ENCODE measurements at places on chromosomes 1 and 21.

DNA sequence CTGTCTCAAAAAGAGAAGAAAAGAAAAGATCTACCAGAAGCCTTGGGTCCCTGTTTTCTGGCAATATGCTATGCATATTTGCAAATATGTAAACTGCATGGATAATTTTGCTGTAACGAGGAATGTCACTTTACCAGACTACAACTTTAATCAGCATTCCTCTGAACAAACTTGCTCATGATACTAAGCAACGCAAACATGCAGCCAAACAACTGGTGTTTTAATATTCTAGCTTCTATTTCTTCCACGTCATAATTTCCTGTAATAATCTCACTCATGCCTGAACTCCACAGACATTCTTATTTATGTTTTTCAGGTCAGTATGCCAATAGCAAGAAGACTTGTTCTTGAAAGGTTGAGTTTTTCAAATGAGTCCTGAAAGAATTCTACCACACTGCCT is 114.1 kb downstream of the SIM2 start:
- DNase-seq: no peak

GRCh38 chr1:220425852-220426251 is 102.1 kb upstream of the MARK1 start:
- DNase-seq: no peak

- no peak for DNase-seq
Measured at GRCh38 chr1:4175566-4176405, 275.7 kb upstream of the C1orf174 start.

DNA sequence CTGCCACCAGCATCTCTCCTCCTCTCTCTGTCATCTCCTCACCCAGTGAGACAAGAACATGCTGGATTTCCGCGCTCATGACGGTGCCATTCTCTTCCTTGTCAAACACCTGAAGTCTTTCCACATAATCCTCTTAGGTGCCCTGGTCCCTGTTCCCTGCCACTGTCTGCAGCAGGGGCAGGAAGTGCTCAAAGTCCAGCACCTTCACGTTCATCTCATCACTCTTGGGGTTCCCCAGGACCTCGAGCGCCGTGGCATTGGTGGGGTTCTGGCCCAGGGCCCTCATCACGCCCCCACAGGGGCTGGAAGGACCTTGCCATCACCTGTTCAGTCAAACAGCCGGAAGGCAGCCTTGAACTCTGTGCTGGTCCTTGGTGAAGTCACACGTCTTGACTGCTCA is 9.1 kb upstream of the AGPAT3 start:
- DNase-seq: no peak

DNA sequence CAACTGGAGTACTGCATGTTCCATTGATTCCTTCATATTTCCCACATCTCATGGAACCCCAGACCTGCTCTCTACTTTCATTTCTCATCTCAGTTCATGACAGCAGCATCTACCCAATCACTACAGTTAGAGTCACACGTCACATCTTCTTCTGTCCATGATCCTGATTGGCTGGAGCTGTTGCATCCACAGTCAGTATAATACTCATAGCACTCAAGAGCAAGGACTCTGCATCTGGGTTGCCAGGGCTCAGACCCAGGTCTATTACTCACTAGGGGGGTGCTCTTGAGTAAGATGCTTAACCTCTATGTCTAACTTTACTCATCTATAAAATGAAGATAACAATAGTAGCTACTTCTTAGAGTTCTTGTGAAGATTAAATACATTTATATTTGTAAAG is 4.4 kb upstream of the XPR1 start:
- no peak for DNase-seq

- DNase-seq: no peak
Measured at GRCh38 chr1:90959352-90960206, 62.3 kb downstream of the ZNF644 start.

- no peak for DNase-seq
Measured at GRCh38 chr1:19350566-19350965, 38.4 kb downstream of the SLC66A1 start.

DNA sequence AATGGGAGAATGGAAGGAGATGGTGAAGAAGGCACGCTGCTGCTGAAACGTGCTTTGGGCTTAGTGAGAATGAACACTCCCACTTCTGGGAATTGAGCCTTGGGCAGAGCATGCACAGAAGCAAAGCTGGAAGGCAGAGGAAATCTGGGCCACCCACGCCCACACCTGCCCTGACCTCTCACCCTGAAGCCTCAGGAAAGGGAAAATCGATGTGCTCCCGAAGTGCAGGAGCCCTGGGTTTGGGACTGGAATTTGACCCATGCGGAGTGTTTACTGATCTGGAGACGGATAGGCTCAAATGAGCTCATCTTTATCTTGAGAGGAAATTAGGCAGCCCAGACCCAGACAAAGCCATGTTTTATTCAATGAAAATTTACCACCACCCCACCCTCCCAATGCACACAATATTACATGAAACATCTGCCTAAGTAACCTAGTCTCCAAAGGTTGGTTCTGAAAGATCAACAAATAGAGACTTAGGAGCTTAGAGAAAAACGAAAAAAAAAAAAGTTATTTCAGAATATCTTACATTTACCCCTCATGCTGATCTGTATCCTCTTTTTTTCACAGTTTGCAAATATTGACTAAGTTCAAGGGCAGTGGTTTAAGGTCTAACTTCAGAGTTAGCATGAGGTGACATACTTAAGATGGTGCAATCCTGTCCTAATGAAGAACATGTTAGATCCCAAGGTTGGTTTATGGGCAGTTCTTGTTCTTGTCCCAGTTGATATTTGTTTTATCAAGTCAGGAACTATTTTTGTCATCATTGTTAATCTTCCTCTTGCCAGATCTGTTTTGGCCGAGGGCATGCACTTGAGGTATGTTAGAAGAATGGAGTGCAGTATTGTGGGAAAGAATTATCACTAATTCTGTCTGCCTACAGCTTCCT is 63.0 kb downstream of the PROX1 start:
- DNase-seq: no peak

DNA sequence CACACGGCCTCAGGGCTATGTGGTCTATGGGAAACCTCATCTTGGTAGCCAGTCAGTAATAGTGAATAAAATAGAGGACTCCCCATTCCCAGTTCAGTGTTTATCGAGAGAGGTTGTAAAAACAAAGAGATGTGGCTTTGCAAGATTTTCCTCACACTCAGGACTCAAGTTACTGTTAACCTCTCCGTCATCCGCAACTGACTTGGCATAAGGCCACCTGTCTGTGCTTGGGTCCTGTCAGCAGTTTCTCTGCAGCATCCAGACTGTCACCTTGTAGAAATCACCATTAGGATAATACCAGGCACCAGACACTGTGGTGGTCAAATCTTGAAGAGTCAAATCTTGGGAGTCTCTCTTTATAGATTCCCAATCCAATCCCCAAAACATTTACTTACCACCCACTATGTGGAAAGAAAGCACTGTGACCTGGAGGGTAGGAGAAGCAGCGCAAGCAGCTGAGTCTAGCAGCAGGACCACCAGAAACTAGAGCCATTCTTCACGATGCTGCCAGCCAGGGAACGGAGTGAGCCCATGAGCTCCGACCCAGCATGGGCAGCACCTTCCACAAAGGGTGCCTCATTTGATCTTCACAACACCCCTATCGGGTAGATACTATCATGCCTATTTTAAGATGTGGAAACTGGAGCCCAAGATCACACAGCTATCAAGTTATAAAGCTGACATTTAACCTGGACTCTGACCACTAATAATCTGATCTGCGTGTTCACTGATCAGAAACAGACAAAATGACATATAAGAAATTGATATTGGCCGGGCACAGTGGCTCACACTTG is 5.6 kb upstream of the GPR25 start:
- no peak for DNase-seq

- no peak for DNase-seq
Measured at GRCh38 chr1:159953536-159954515, at the start of gene SLAMF9. TSS of gene SLAMF9 (minus strand) at chr1:159954237. CDS start at chr1:159954137, 100 bp downstream.

DNA sequence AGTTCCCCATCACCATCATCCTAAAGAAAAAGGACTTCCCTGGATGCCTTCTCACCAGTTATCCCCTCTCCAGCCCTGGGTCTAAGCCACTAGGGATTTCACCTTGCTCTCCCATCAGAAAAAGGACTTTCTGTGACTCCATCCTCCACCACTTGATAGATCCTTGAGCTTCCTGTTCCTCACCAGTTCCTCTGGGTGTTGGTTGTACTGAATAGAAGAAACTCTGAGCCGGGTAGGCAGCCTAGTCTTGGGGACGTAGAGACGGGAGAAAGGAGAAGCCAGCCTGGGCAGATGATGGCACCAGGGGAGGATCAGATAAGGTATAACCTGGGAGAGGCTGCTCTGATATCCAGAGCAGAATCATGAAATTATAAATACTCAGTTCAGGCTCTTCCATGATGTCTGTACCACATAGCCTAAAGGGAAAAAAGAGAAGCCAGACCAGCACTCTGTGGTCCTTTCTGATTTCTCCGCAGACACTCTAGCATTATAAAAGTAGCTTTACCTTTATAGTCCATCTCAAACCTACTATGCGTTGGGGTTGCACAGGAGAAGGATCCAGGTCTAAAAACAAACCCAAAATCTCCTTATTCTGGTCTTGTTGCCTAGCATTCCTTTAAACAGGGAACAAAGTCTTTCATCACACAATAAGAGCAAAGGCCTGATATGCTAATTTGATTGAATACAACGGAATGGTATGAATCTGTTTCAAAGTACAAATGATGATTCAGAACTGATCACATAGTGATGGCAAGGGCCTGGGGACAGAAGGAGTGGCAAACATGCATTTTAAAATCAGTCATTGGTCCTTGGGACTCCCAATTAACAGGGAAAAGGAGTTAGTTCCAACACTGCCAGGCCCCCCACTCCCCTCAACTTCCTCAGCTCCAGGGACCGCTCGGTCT is 1.2 kb upstream of the CD34 start:
- DNase-seq: no peak

DNA sequence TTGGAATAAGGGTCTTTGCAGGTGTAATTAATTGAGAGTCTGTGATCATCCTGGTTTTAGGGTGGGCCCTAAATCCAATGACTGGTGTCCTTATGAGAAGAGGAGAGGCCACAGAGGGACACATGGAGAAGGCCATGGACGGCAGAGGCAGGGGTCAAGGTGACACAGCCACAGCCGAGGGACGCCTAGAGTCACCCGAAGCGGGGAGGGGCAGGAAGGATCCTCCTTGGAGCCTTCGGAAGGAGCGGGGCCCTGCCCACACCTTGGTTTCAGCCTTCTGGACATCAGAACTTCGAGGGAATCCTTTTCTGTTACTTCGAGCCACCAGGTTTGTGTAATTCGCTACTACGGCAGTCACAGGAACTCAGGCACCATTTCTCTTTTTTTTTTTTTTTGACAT is 31.1 kb downstream of the RRP1 start:
- DNase-seq: no peak

- no peak for DNase-seq
Measured at GRCh38 chr21:38223893-38224540, 32.8 kb upstream of the KCNJ15 start.

- no peak for DNase-seq
Measured at GRCh38 chr1:118998171-118998570, 10.0 kb upstream of the TBX15 start.

DNA sequence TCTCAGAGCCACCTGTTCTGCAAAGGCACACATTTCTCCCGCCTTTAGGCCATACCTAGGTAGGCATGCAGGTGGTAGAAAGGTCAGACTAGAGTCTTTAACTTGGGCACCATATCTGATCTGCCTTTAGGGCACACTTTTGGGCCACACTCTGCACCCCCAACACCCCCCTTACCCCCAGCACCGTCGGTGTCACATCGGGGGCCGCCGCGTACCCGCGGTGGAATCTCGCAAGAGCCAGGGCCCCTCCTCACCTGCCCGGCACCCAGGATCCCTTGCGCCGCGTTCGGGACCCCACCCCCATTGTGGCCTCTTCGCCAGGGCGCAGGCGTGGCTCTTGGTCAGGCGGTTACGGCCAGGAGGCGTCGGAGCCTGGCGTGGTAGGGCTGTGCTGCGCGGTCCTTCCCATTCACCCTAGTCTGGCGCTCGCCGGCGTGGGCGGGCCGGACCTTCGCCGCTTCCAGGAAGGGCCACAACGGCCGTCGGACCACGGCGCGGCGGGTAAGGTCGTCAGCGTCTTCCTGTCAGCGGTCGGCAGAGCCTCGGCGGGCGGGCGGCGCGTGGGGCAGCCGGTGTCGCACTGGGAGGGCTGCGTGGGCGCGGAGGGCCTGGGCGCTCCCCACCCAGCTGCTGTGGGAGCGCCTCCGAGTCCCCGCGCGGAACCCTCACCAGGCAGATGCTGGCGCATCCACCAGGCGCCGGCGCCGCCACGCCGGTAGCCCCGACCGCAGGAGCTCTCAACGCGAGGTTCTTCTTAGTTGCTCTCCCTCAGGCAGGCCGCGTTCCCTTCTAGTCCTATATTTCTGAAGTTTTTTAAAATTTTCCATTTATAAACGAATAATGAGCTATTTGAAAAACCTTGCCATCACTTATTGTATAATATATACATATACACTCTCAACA is at the start of gene DNAH14:
TSS of gene DNAH14 (plus strand) at position 341 of the 903 bp plus-strand sequence. CDS start 23,028 bp downstream, outside the sequence.
- no peak for DNase-seq

- DNase-seq: no peak
Measured at GRCh38 chr1:116311756-116312680, 61.0 kb upstream of the ATP1A1 start.

- DNase-seq: no peak
Measured at GRCh38 chr1:201169203-201169602, 14.9 kb upstream of the TMEM9 start.

DNA sequence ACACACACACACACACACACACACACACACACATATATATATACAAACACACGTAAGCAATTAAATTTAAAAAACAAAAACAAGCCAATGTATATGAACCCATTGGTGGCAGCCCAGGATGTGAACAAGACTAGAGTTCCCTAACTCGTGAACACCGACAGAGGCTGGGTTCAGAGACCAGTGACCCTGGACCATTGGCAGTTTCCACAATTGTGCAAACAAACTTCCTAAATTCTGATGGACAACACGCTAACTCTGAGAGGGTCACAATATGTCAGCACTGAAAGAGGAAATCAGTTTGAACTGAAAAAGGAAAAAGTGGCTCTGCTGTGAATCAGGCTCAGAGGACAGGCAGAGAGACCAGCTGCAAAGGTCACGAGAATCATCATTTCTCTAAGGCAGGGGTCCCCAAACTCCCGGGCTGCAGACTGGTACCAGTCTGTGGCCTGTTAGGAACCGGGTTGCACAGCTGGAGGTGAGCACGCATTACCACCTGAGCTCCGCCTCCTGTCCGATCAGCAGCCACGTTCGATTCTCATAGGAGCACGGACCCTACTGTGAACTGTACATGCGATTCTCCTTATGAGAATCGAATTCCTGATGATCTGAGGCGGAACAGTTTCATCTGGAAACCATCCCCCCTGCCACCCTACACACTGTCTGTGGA is 50.5 kb upstream of the ERO1B start:
- DNase-seq: no peak

DNA sequence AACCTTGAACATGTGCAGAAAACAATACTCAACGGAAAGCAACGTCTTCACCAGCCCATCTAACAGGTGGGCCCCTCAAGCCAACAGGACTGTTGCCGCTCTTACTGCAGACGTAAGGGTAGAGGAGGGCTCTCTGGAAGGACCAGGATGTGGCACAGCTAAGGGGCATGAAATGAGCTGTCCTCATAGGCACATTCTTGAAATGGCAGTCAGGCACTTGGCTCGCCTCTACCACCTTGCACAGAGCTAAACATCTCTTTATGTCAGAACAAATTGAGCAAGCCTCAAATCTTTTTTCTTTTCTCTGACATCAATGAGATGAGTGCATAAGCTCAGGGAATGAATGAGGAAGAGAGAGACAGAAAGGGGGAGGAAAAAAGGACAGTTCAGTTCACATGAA is 86.4 kb upstream of the ESRRG start:
- no peak for DNase-seq

GRCh38 chr1:17544776-17545350 is 5.4 kb downstream of the ARHGEF10L start:
- DNase-seq: no peak

GRCh38 chr1:20982316-20982715 is 194.4 kb downstream of the EIF4G3 start:
- no peak for DNase-seq

Measured in GM18507 (cell line).